A549 treated with DMSO at 1 μM for 4 hours (cell line): ENCODE measurements at places on chromosomes 5 and 9. TPM values are rescaled to one million over a fixed set of nuclear protein-coding genes. Genes with fewer than 3 reads are reported as not detected.

Gene PPIC
- total RNA-seq: 13.1 to 16.4 TPM (median 15.6 TPM) in 5 replicates

Gene BAAT
- 0.40 to 0.67 TPM (median 0.57 TPM) in 5 replicates for total RNA-seq

Gene CBY3
- total RNA-seq: not detected in 5 replicates

Gene IARS1
- total RNA-seq: 106 to 124 TPM (median 111 TPM) in 5 replicates

Gene PCA3
- not detected in 5 replicates for total RNA-seq

Gene OTP
- 0.06 to 0.08 TPM (median 0.08 TPM) in 5 replicates for total RNA-seq

Gene PFN3
- not detected in 5 replicates for total RNA-seq

Gene DCAF12
- total RNA-seq: 35.2 to 43.7 TPM (median 41.1 TPM) in 5 replicates

Gene ADAMTS2
- 0.07 to 0.18 TPM (median 0.11 TPM) in 5 replicates for total RNA-seq

Gene OGN
- not detected in 5 replicates for total RNA-seq

Gene LHX6
- total RNA-seq: 0.30 to 0.41 TPM (median 0.40 TPM) in 5 replicates

Gene CD180
- not detected in 5 replicates for total RNA-seq

Gene FAM151B
- total RNA-seq: 1.3 to 2.2 TPM (median 1.9 TPM) in 5 replicates

Gene CENPH
- total RNA-seq: 23.1 to 31.0 TPM (median 29.2 TPM) in 5 replicates

Gene RANBP17
- total RNA-seq: 2.5 to 3.8 TPM (median 3.2 TPM) in 5 replicates

Gene ZBTB43
- total RNA-seq: 6.9 to 13.4 TPM (median 8.1 TPM) in 5 replicates

Gene FXN
- 22.9 to 30.5 TPM (median 28.6 TPM) in 5 replicates for total RNA-seq

Gene PTPRD
- 0.09 to 0.56 TPM (median 0.36 TPM) in 5 replicates for total RNA-seq

Gene GABRA1
- not detected in 5 replicates for total RNA-seq

Gene CFAP90
- 0.41 to 0.64 TPM (median 0.55 TPM) in 5 replicates for total RNA-seq

Gene KCTD16
- total RNA-seq: 0.02 to 0.06 TPM (median 0.05 TPM) in 5 replicates

Gene MACROH2A1
- 184 to 218 TPM (median 209 TPM) in 5 replicates for total RNA-seq

Gene KIF4B
- total RNA-seq: 0.03 to 0.05 TPM (median 0.04 TPM) in 3 of 5 replicates, not detected in the others

Gene NR2F1-AS1
- total RNA-seq: 3.7 to 4.7 TPM (median 4.5 TPM) in 5 replicates

Gene GARIN3
- not detected in 5 replicates for total RNA-seq

Gene ADRA1B
- total RNA-seq: 8.1 to 11.7 TPM (median 10.3 TPM) in 5 replicates

Gene STKLD1
- 0.55 to 1.5 TPM (median 1.1 TPM) in 5 replicates for total RNA-seq

Gene TOR1A
- total RNA-seq: 57.3 to 66.4 TPM (median 65.0 TPM) in 5 replicates

Gene SLC1A1
- 1.2 to 1.9 TPM (median 1.8 TPM) in 5 replicates for total RNA-seq

Gene CMYA5
- total RNA-seq: 0.07 to 0.17 TPM (median 0.13 TPM) in 5 replicates
